ENCODE measurements at places on chromosomes 1 and 21.

GRCh38 chr1:112767646-112768045, 52.5 kb upstream of the PPM1J start:
- no peak for DNase-seq

GRCh38 chr1:59007429-59007819, 223.6 kb upstream of the JUN start:
- no peak for DNase-seq

DNA sequence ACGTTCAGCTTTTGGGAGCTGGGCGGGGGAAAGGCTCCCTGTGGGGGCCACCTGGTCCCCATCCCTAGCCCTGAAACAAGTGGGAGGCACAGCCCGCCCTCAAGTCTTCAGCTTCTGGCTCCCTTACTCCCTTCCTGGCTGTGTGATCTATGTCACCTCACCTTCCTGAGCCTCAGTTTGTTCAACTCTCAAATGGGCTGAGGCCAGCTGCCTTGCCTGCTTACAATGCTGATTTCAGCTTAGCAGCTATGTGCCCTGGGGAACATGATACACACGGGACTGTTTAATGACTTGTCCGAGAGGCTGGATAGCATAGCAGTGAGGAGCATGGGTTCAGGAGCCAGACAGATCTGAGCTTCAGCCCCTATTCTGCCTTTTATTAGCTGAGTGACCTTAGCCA, 19.3 kb downstream of the GRHL3 start:
- no peak for DNase-seq

DNA sequence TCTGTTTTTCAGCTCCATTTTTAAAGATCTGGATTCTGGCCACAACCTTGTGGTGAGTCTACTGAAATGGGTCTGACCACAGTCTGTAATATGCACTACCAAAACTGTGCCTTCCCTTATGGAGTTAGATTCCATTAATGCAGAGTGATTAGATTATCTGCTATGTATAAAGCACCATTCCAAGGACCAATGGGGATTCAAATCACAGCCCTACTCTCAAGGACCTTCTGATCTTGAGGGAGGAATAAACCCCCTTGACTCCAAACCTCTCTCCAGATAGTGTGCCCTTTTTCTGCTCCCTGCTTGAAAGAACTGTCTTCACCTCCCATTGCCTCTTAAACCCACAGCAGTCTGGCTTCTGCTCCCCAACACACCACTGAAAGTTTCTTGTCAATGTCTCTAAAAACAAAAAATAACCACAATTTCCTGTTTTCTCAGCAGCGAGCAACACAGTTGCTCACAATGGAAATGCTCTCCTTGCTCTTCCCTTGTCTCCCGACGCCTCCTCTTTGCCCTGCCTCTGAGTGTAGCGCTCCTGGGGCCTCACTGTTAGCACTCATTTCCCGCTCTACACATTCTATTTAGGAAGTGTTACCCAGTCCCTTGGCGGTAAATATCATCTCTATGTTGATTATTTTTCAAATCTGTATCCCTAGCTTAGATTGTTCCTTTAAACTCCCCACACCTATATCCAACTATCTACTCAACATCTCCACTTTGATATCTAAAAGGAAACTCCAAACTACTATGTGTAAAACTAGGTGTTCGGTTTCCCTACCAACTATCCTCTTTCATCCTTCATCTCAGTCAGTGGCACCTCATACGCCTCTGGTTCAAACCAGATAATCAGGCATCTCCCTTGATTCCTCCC, 13.6 kb downstream of the PCNX2 start:
- peak; percentile 65 for DNase-seq

DNA sequence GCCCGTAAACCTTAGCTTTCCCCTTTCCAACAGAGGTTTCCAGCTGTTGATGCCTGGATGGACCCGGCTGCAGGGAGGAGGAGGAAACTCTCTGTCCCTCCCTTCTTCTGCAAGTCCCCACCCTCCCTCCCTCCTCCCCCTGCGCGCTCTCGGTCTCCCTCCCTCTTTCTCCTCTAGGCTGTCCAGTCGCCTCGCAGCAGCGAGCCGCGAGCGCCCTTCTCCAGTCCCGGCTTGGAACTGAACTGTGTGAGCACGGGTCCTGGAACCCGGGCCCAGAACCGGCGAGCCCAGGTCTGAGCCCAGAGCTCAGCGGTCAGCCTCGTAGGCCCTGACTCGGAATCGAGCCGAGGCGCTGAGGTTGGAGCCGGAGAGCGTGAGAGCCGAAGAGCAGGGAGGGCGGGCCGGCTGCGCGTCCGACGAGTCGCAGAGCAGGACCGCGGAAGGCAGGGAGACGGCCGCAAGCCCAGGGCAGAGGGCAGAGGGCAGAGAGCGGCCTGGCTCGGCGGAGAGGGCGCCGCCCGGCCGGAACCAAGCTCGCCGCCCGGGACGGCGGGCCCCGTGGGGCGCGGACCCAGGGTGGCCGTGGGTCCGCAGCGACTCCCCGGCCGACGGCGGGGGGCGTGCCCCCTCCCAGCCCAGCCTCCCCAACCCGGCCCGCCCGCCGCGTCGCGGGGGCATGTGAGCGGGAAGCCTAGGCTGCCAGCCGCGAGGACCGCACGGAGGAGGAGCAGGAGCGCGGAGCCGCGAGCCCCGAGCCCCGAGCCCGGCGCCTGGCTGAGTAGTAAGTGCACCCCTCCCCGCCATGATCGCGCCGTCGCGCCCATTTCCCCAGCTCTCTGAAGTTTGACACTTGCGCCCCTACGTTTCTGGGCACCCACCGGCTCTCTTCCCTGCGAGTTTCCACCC, at the start of gene SOX13:
Gene SOX13 (plus strand): TSS at position 185 of the 906 bp plus-strand sequence. CDS start 39,801 bp downstream, outside the sequence.
- DNase-seq, result peak; percentile 84

DNA sequence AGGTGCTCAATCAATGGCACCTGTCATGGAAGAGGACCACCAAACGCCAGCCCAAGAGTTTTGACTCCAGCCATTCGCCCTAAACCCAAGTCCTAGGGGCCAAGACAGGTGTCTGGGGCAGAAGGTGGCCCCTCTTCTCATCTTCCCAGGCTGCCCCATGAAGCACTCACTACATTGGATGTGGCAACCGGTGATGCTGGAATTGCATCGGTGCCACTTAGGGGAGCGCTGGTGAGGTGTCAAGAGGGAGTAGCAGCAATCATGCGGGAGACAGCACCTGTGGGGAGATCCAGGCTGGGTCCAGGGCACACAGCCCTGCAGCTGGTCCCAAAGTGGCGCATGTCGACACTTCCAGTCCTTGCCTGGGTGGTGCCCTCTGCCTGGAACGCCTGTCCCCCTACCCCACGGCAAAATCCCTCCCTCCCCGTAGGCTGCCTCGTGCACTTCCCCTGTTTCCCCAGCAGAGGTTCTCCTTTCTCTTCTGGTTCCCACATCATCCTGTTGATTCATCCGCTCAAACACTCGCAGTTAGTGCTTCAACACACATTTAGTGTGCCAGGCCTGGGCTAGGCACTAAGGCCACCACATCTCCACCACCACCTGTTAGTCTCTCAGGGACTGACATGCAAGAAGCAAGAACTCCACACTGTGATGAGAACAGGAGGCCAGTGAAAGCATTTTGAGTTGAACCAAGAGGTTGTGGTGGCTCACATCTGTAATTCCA, 18.5 kb downstream of the PLA2G2D start:
- DNase-seq, result peak; percentile 52

DNA sequence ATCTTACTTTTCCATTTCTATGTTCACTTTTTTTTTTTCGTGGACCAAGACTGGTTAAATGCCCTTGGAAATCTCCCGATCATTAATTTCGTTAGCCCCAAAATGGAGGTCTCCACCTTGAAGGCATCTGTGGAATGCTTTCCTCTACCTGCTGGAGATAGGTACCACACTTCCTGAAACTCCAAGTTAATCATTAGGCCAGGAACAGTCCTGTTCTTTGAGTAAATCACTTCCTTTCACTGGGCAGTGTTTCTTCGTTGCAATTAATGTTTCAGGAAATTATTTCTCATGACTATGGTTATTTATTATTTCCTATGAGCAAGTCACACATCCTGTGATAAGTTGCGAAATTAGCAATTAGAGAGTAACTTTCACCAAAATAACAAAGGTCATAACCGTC, 225.2 kb upstream of the LYPLAL1 start:
- DNase-seq, result no peak

DNA sequence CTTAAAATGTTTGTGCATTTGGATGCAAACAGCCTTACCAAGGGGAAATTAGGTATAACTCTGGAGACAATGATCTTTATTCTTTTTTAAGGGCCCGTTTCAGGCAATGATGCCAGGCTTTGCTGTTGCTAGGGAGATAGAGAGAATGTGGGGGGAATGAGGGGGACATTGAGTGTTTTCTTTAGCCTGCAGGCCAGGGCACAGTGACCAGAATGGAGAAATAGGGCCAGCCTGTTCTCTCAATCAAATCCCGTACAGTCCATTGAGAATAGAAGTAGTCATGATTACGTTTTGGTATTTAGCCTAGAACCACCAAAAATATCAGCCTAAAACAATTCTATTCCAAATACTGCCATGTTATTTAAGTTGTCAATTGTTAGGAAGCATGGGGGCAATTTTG, 49.0 kb downstream of the RGS7 start:
- no peak for DNase-seq

DNA sequence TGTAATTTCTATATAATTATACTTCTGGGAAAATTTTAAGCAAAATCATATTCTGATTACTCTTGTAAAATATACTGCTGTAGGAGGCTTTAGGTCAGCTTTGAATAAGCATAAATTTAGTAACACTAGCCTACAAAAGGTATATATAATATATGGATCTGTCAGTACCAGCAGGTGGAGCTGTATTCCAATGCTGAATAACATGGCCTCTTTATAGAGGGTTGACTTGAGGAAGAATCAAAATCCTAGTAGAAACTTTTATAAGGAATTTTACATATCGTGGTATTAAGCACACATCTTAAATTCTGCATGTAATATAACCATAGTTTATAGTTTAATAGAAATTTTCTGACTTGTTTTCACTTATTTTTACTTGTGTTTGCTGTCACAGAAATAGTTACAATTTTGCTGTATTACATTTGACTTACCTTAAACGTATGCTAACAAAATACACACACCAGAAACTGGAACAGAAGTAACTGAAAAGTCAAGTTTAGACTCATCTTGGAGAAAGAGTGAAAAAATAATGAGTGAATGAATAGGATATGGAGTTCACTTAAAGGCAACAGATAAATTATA, 79.3 kb downstream of the HMCN1 start:
- peak; percentile 40 for DNase-seq

Data from LHCN-M2 (cell line).